ENCODE measurements at places on chromosomes 2 and 18.

DNA sequence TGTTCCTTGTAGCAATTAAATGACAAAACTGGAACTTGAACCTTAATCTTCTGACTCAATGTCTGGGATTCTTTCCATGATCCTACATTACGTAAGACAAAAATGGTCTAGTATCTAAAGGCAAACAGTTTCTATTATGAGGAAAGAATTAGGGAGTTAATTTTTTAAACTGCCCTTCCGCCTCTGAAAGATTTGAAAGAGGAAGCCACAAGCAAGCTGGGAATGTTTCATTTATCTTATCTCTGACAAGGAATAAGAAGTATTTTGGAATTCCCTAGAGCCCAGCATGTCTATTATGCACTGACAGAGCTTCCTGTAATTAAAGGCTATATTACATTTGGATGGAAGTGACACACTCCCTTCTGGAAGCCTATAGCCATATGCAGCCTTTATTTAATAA lies 558.8 kb upstream of the CDH2 start:
- DNase-seq: no peak

DNA sequence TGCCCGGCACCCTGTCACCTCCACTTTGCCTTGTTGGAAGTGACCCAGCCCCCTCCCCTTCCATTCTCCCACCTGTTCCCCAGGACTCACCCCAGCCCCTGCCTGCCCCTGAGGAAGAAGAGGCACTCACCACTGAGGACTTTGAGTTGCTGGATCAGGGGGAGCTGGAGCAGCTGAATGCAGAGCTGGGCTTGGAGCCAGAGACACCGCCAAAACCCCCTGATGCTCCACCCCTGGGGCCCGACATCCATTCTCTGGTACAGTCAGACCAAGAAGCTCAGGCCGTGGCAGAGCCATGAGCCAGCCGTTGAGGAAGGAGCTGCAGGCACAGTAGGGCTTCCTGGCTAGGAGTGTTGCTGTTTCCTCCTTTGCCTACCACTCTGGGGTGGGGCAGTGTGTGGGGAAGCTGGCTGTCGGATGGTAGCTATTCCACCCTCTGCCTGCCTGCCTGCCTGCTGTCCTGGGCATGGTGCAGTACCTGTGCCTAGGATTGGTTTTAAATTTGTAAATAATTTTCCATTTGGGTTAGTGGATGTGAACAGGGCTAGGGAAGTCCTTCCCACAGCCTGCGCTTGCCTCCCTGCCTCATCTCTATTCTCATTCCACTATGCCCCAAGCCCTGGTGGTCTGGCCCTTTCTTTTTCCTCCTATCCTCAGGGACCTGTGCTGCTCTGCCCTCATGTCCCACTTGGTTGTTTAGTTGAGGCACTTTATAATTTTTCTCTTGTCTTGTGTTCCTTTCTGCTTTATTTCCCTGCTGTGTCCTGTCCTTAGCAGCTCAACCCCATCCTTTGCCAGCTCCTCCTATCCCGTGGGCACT lies 4.5 kb downstream of the RETREG2 start:
- DNase-seq: no peak

DNA sequence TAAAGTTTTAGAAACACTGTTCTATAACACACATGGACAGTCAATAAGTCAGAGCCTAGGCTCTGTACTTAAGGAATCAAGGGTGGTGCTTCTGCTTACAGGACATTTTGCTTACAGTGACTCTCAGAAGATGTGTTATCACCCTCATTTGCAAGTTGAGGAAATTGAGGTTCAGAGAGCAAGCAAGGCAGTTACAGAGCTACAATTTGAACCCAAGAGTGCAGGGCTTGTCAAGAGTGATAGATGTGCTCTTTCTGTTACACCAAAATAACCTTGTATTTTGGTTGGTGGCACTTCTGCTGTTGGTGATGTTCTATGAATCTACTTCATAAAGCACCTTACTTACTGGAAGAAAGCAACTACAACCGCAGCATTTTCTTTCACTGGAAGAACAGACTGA lies 170.2 kb downstream of the THADA start:
- no peak for DNase-seq

- no peak for DNase-seq
Measured at GRCh38 chr2:58938988-58939387, 697.9 kb upstream of the FANCL start.

DNA sequence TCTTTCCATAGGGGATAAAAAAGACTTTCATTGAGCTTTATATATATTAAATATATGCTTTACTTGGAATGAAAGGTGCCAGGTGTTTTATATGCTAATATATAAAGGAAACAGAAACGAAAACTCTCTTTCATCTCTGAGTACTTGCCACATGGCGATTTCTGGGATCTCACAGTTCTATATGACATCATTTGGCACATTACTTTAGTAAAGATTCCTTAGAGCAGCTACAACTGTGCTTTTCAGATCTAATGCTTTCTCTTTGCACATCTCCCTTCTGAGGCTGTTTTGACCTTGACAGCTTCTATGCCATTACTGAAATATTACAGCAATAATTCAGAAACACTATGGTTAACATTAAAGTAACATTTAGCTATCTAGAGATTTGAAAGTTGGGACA lies 1082.9 kb upstream of the CDH2 start:
- no peak for DNase-seq

- DNase-seq: no peak
Measured at GRCh38 chr2:175054340-175054739, 49.2 kb upstream of the CHN1 start.

- DNase-seq: no peak
Measured at GRCh38 chr18:68847219-68847837, 49.4 kb downstream of the CCDC102B start.

DNA sequence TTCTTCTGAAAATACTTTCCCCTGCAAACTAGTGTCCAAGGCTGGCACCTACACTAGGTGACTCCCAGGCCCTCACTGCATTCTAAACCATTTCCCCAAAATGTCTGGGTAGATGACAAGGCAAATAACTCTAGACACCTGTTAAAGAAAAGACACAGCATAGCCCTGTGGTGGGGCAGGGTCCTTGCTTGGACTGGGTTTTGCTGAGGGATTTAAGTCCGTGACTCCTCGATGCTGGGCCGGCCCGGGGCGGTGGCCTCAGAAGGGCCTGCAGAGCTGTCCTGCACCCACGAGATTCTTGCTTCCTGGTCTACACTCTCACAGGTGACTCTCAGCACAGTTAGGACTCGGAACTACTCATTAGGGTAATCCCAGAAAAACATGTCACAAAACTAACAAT lies 55.2 kb downstream of the MBP start:
- no peak for DNase-seq

DNA sequence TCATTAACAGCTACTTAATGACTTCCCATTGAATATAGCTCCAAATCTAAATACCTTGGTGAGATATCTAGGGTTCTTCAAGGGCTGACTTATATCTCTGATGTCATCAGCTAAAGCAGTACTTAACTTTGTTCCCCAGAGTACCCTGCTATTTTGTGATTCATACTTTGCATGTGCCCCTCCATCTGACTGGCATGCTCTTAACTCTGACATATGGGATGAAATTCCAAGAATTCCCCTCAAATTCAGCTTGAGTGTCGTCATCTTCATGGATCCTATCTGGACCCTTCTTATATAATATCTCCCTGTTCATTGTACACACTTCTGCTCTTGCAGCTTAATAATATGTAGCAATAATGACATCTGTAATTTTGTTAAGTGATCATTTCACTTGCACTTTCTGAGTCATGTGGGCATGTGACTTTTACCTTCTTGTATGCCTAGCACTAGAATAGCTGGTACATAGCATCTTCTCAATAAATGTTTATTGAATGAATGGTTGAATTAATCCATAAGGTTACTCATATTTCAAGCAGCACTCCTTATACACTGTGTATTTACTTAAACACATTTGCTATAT lies 172.9 kb downstream of the WDR7 start:
- DNase-seq: no peak

DNA sequence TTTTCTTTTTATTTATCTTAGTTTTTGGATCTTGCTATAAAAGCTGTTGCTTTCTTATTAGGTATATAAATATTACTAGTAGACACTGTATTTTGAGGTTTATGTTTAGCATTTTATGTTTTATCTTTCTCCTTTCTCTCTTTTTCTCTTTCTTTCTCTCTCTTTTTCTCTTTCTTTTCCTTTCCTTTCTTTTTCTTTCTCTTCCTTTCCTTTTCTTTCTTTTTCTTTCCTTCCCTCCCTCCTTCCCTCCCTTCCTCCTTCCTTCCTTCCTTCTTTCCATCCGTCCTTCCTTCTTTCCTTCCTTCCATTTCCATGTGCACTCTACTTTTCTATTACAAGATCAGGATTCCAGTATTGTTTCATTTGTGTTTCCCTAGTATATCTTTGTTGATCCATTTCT lies 814.8 kb downstream of the KCNJ3 start:
- DNase-seq: no peak

DNA sequence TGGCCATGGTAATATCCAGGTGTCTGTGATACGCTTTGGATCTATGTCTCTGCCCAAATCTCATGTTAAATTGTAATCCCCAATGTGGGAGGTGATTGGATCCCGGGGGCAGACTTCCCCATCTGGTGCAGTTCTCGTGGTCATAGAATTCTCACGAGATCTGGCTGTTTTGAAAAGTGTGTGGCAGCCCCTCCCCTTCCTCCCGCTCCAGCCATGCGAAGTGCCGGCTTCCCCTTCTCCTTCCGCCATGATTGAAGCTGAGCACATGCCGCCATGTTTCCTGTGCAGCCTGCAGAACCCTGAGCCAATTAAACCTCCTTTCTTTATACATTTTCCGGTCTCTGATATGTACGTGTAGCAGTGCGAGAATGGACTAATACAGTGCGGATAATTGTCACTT lies 42.5 kb downstream of the GPC1 start:
- no peak for DNase-seq

DNA sequence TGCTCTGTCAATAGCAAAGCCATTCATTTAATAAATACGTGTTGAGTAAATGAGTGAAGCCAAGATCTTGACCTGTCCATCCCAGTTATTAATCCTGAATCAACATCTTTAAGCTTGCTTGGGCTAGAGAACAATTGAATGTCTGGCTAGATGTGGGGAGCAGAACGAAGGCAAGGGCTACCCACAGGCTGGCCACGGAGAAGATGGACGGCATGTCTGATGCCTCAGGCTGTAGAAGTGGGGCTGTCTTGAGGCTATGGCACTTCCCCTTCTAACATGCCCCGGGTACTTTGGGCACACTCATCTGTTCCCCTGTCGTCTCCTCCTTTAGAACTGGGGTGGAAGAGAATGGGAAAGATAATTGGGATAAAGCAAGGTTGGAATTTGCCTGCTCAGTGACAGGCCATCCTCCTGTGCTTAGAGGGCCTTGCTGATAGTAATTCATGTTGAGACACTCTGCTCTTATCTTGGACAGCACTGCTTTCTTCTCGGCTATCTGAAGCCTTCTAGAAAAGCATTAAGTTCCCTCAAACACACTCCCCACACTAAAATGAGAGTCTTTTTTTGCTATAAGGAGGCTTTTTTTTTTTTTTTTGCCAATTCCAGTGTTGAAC lies 225.7 kb downstream of the MREG start:
- no peak for DNase-seq

GRCh38 chr18:31134988-31135529 lies 27.6 kb downstream of the DSC1 start:
- DNase-seq: no peak

GRCh38 chr2:107305966-107306365 lies 420.0 kb upstream of the ST6GAL2 start:
- DNase-seq: no peak

DNA sequence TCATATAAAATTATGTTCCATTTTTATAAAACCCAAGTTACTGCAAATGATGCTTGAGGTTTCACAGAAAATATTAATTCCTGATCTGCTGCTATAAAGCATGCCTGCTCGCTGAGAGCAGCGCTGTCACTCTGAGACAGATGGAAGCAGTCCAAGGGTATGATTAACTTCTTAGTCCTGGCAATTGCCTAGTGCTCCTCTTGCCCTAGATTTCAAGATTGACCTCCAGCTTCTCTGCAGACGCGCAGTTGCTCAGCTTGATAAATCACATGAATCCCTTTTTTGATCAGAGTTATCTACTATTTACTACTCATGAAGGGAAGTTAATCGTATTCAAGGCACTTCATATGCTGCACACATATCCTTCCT lies 154.6 kb upstream of the REV1 start:
- DNase-seq: no peak

- no peak for DNase-seq
Measured at GRCh38 chr2:165079432-165079831, 124.1 kb upstream of the SLC38A11 start.

- no peak for DNase-seq
Measured at GRCh38 chr2:26324903-26325302, 21.0 kb upstream of the SELENOI start.

- no peak for DNase-seq
Measured at GRCh38 chr2:36507408-36507812, 90.6 kb downstream of the FEZ2 start.

DNA sequence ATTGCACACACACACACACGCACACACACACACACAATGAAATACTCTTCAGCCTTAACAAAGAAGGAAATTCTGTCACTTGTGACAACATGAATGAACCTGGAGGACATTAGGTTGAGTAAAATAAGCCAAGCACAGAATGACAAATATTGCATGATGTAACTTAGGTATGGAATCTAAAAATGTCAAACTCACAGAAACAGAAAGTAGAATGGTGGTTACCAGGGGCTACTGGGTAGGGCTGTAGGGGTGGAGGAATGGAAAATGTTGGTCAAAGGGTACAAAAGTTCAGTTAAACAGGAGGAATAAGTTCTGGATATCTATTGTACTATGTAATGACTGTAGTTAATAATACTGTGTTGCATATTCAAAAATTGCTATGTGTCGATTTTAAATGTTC lies 29.5 kb downstream of the SCN2A start:
- no peak for DNase-seq

- DNase-seq: no peak
Measured at GRCh38 chr2:189602233-189602632, 21.6 kb upstream of the SLC40A1 start.

- DNase-seq: no peak
Measured at GRCh38 chr2:74447230-74447999, 5.7 kb upstream of the RTKN start.

DNA sequence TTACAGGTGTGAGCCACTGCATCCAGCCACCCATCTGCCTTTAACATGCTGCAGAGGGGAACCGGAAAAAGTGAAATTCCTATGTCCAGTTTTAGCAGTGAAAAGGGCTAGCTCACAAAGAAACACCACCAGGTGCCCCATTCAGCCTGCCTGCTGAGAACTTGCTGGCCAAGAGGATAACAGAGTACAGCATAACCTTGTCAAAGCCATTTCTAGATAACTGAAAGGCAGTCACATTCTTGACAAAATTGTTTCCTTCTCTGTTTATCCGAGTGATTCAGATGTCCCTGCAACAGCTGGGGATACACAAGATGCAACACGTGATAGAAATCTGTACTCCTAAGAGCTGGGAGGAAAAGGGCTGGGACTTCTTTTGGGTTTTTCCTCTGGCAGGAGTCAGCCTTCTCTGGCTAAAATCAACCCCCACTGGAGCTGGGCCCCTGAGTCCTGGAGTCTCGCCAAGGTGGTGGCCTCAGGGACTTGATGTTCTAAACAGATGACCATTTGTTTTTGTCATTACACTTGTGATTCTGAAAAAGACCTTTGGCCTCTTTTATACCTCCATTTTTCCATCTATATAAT lies 505.4 kb downstream of the BCL11A start:
- DNase-seq: no peak
